ENCODE measurements at places on chromosomes 12 and 14.

DNA sequence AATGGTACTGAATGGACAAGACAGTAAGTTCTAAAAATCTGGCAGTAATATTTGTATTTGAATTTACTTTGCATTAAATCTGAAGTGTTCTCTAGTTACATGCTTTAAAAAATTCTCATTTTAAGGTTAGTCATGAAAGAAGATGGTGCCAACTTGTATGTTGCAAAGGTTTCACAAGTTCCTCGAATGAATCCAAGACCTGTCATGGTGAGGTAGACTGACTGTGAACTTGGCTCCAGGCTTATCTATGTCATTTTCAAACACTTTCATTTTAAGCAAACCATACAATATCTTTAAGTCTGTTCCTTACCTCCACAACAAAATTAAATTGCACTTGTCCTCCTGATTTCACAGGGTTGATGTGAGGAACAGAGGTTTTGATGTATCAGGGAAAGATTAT is 23.4 kb downstream of the CLEC2D start:
- DNase-seq, result no peak

DNA sequence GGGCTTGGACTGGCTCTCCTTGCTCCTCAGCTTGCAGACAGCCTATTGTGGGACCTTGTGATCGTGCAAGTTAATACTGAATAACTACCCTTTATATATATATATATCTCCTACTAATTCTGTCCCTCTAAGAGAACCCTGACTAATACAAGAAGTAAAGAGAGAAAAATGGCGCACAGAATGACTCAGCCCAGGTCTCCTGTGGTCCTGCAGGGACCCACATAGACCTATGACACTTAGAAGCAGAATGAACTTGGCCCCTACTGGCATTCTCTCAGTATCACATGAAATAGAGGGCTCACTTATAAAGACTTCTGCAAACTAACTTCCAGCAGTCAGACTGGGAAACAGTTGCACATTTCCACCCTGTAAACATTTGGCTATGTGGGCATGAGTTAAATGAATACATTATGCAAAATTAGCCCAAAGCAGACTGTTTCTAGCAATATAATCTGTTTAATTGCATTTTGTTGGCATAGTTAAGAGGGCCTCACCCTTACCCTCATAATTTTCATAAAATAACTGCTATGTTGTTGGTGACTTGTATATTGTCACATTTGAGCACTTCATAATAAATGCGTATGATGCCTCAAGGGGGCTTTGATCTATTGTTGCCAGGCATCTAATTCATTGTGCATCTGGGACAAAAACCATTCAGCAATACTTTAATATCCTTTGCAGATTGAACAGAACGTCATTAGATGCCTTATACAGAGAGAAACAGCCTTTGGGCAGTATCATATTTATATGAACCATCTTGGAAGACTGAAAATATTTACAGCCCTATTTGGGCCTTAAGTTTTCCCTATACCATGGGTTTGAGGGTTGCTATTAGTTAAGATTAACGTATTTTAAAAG is 349.7 kb upstream of the DIO2 start:
- DNase-seq, result no peak

DNA sequence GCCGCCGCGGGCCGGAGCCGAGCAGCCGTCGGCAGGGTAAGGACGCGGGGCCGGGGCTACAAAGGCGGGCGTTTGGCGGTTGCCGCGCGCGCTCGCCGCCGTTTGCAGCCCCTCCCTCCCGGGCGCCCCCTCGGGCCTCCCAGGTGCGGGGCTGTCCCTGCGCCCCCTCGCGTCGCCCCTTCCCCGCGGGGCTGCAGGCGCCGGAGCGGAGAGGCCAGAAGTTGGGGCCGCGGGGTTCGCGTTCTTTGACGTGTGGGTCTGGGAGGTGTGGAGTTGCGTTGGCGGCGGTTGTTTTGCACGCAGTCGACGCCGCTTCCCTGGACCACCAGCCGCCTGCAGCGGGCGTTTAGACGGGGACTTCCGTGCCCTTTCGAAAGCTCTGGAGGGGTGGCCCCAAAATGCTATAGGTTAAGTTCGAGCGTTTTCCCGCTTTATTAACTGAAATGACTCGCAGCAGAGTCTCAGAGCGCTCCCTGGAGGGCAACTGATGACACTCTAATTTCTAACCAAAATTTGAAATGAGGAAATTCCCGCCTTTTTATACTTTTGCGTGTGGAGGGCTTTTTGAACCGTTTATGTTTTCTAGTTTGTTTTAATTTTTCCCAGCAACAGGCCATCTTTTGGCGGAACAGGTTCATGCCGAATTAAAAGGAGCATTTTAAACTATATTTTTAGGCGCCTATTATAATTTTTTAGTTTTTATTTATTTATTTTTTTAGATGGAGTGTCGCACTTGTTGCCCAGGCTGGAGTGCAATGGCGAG is 902 bp downstream of the TMPO start:
- peak; percentile 77 for DNase-seq

GRCh38 chr14:100834082-100834793 is 8.3 kb downstream of the MEG3 start:
- no peak for DNase-seq

- peak; percentile 52 for DNase-seq
Observed at GRCh38 chr14:45426685-45427282, 173.8 kb upstream of the MIS18BP1 start.

GRCh38 chr14:39491134-39491571 is 58.9 kb upstream of the FBXO33 start:
- DNase-seq, result peak; percentile 22

DNA sequence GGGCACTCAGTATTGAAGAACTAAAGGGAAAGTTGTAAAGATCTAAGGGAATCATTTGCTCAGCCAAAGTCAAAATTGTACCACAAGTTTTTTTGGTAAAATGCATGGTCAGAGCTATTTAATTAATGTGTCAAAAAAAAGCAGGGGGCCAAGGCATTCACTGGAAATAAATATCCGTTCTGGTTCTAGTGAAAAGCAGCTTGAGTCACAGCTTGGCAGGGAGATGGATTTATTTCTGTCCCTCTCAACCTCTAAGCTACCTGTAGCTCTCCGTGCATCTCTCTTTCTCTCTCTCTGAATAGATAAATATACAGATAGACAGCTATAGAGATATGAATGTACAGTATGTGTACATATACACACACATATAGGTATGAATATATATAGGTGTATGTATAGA is 554.4 kb upstream of the TMEM132C start:
- DNase-seq, result no peak

- DNase-seq, result no peak
Observed at GRCh38 chr12:20030826-20031225, 337.5 kb upstream of the PDE3A start.

- no peak for DNase-seq
Observed at GRCh38 chr12:124539084-124540041, 28.0 kb downstream of the NCOR2 start.

GRCh38 chr12:26736563-26737486 is 96.2 kb downstream of the ITPR2 start:
- no peak for DNase-seq

DNA sequence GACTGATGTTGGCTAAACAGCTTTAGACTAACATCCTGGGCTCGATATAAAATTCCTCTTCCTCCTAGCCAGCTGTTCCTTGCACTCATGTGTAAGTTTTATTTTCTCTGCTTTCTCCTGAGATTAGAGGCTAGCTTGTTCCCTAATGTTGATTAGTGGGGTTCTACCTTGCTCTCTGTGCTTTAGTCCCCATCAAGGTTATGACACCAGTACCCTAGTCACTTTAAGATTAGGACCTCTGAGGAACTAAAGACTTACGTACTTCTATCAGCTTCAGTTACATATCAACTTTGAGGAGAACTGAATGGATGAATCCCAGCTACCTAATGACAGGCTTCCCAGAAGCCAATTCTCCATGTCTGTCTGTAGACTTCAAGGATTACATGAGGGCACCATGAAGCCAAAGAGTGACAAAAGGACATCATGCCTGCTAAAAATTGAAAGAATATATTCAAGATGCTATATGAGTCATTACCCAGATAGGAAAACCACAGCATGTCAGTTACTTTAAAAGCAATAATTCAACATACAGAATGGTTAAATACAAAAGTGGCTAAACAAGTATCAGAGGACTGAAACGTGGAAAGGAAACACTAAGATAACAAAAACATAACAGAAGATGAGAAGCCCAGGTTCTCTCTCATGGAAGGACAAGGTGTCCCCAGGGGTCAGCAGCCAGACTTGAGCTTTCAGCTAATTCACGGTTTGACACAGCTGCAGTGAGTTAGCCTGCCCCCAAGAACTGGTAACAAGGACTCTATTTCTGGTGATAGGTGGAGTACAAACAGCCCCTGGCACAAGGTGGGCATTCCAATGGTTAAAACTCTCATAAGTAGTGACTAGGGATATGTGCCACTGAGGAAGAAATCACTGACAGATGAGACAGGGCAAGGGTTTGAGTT is 20.4 kb downstream of the ADAM20 start:
- no peak for DNase-seq

DNA sequence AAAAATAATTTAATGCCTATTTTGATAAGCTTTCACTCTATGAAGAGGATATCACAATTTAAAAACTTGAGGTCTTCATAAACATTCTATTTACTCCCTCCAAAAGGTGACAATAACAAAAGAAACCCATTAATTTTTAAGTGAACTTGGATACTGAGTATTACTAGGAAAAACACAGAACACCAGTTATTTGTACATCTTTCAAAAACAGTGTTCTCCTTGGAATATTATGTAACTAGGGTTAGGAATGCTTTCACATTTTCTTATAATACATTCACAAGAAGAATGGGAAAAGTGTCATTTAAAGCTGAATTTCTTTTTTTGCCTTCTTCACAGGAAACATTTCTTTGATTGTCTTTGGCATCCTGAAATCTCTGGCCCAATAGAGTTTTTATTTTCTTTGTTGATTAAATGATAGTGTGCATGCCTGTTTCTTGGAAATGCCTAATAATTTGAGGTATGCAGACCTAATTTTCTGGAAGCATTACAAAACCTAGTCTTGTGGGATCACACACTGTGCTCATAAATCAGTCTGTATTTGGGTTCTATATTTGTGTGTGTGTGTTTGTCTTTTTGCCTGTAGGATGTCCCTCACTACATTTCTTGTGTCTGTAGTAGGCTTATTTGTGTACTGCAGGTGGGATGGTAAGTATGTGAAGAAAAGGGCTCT is 76.5 kb downstream of the WNK1 start:
- DNase-seq, result no peak

All from GM03348 (cell line).